ENCODE measurements at places on chromosomes 4 and X.

- DNase-seq, result no peak
These were observed 88.3 kb downstream of the BCOR start for GRCh38 chrX:40009462-40009851.

DNA sequence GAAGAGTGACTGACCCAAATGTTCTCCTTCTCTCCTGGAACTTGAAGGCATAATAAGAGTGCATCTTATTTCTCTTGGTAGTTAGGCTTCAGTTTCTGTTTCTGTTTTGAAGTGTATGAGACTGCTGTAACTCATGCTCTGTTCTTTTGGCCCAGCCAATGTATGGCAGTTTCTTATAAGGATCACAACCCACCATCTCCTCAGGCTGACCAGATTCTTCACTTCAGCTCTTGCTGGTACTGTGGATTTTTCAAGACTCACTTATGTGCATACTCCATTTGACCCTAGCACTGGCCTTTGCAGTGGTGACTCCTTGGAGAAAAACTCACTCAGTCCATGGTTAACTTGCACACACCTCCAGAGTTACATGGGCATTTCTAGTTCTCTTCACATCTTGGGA lies 9.6 kb upstream of the YTHDC1 start:
- no peak for DNase-seq

DNA sequence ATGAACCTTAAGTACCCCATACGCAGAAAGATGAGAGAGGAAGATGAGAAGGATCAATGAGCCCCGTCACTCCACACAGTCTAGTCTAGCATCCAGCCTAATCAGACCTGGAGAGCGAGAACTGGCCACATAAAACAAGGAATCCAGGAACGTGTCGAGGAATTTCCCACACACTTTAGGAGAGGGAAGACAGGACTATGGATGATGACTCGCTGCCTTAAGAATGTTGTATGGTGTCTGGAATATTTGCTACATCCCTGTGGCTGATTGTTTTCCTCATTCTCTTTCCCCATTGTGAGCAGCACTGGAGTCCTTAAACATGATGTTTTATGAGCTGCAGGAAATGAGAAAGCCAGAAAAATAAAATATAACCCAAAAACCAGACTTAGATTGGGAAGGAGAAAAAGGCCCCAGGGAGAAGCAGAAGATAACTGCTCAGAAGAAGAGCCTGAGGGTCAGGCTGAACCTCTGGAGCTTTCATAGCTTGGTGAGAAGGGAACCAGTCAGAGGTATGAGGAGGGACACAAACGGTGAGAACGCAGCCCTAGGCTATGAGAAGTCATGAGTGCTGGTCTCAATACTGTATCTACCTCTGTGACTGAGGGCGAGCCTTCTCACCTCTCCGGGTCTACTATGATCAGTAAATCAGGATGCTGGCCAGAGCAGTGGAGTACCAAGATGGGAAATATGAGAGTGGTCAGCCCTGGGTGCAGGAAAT lies 139.5 kb upstream of the NOCT start:
- no peak for DNase-seq

DNA sequence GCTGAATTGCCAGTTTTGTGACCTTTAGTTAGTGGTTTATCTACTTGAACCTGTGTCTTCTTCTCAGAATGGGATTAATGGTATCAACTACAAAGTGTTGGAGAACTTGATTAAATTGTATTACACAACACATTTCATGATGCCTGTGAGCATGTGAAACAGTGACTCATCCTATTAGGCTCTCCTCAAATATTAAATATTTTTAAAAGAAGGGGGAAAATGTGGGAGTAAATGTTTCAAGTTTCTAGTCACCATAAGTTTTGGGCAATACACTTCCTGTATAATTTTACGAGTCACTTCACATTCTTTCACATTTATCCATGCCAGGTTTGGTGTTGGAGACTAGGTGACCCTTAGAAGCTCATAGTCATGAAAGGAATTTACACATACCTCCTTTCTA lies 147.0 kb downstream of the HS3ST1 start:
- no peak for DNase-seq

- peak; percentile 20 for DNase-seq
These were observed 37.2 kb downstream of the TBC1D9 start for GRCh38 chr4:140719022-140719421.

- no peak for DNase-seq
These were observed 81.9 kb downstream of the STK32B start for GRCh38 chr4:5133201-5133600.

DNA sequence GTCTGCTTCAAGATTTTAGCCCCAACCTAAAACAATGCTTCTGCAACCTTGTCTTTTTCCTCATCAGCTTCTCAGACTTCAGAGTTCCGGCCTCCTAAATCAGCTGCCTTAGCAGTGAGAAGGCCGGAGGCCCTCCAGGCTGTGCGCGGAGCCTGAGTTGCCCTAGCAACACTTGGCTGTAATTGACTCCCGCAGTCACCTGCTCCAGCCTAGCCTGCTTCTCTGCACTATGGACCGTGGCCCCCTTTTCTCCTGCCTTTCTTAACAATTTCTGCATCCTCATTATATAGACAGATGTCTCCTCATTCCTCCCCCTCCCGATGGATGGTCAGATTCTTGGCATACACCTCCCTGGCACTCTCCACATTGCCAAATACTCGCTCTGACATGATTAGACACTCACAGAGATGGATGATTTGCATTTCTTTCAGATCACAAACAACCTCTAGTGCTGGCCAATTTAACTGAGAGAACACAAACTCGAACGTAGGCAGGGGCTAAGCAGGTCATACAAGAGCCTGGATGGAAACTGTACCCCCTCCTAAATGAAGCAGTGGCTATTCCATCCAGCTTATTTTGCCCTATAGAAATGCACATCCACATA lies 9.5 kb upstream of the HUWE1 start:
- no peak for DNase-seq

GRCh38 chr4:23957465-23957864 lies 67.6 kb upstream of the PPARGC1A start:
- no peak for DNase-seq

GRCh38 chr4:114257501-114257900 lies 278.1 kb upstream of the ARSJ start:
- DNase-seq, result no peak

GRCh38 chrX:129653181-129653970 lies 1.4 kb downstream of the APLN start:
- no peak for DNase-seq

DNA sequence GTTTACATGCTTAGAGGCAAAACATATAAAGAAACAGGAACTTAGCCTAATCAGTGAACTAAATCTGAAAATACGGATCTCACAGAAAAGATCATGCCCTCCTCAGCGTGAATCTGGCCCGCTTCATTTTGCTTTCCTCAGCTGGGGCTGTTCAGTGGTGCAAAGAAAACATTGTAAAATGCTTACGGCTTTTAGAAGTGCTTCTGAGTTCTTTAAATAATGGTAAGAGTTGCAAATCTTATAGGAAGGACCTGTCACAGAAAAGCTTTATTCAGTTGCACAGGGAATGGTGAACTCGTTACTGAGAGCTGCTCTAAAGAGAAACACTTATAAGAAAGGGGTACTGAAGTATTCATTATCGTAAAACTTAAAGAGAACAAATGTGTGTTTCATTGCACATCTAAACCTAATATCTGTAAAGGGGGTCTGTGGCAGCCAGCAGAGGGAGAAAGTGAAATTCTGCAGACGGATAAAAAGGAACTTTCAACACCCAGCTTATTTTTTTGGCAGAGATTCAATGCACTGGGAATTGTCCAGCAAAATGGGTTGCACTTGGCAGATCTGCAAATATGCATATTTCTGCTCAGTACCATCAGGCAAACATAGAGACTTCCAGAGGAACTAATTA lies 139.2 kb upstream of the ANK2 start:
- DNase-seq, result no peak

DNA sequence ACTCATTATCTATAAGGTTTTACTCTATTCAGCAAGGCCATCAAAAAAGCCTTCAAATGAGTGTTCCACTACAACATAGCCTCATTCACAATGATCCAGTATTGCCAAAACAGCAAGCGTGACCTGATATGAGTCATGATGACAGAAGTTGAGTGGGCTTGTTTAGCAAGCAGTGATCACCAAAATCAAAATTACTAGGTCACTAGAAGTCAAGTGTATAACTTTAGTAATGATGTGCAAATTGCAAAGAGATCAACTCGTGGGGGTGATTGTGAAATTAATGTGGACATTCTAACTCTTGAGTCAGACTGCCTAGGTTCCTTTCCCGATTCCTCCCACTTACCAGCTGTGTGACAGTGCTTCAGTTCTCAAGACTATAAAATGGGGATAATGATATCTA lies 124.5 kb downstream of the CHM start:
- no peak for DNase-seq

- no peak for DNase-seq
These were observed 140.8 kb upstream of the PJA1 start for GRCh38 chrX:69306063-69306404.

DNA sequence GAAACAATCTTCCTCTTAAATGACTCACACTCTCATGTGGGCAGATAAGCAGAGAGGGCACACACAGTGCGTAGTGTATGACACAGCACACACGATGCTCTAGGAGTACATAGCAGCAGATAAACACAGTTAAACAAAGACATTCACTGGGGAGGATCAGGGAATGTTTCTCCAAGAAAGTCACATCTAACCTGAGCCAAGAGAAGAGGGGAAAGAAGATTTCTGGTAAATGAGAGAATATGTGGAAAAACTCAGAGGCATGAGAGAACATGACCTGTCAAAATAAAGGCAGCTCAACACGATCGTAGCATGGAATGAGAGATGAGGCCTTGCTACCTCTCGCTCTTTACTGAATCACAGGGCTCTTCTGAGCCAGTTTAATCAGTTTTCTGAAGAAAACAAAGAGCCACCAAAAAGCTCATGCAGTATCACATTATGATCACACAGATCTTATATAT lies 251.0 kb downstream of the ANK2 start:
- no peak for DNase-seq

DNA sequence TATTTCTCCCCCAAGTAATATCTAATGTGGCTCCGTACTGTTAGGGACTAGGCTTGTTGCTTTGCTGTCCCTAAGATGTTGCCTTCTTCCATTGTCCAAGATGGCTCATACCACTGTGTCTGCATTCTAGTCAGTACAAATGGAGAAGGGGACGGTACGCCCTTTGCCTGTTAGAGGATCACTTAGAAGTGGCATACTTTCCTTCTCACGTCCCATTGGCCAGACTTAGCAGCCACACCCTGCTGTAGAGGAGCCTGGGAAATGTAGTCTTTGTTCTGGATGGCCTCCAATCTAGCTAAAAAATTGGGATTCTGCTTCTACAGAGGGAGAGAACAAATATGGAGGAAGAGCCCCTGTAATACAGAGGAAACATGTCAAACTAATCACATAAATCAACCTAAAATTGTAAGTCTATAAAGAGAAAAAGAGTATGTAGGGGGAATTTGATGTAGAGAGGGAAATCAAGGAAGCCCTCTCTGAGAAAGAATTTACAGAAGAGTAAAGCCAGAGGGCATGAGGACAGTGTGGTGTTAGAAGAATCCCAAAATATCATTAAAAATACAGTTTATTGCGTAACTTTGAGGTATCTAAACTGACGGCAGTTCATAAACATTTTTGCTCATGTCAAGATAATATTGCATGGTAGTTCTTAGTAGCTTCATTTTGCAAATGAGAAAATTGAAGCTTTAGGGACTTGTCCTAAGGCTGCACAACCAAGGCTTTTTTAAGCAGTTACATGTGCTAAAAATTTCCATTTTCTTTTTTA lies 15.1 kb downstream of the PRIMPOL start:
- DNase-seq, result no peak

GRCh38 chr4:168852933-168853713 lies 156.9 kb downstream of the CBR4 start:
- DNase-seq, result no peak

- no peak for DNase-seq
These were observed 1344.3 kb downstream of the ADGRL3 start for GRCh38 chr4:62544428-62544827.

DNA sequence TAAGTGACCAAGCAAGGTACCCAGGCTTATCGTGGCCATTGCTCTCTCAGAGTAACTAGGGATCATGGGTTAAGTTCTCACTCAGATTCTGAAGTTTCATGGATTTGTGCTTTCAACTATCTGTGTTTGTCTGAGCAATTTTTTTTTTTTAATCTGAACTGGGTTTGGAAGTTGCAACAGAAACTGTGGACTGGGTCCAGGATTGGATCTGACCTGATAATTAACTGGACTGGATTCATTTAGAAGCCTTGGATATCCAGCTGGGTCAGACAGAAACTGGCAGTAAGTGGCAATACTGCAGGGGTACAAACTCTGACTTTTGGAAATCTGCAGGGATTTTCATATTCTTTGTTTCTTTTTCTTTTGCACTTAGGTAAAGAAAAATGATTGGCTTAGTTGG lies 38.7 kb upstream of the FGF2 start:
- DNase-seq, result no peak

GRCh38 chr4:166065324-166065723 lies 192.3 kb downstream of the TLL1 start:
- DNase-seq, result no peak

DNA sequence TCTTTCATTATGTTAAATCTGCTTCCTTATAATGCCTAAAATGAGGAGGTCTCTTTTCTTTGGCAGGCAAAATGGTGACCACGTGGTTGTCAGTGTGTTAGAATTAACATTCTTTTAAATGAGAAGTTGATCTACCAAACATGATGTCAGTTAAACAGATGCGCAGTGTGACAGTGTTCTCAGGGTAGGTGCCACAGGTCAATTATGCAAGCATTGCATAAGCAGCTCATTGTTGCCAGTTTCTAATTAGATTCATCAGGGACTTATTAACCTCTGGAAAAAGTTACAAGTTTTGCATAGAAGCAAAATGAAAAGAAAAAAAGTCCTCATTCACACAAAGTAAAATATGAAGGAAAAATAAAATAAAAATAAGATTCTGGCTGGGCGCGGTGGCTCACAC lies 324.1 kb upstream of the GALNT7 start:
- no peak for DNase-seq

GRCh38 chrX:134717698-134718097 lies 59.4 kb upstream of the PLAC1 start:
- DNase-seq, result no peak

- no peak for DNase-seq
These were observed 73.3 kb upstream of the HHIP start for GRCh38 chr4:144572660-144573059.

DNA sequence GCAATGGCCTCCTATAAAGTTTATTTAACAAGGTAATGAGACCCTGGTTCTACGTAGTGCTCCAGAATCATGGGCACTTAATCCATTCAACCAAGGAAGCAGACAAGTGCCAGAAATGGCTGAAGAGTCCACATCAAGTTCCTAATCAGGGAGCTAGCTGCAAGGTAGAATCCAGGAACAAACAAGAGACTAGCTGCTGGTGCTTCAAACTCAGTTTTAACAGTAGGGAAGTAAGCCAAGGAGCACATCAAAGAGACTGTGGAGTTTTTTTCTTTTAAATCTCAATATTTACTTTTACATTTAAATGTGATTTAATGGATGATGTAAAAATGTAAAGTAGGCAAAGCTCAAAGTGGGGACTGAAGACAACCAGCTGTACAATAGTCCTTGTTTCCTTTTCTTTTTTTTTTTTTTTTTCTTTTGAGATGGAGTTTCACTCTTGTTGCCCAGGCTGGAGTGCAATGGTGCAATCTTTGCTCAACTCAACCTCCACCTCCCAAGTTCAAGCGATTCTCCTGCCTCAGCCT lies 630.4 kb downstream of the CCSER1 start:
- DNase-seq, result no peak
